ENCODE measurements at places on chromosomes 1 and 21. TPM values are rescaled to one million over a fixed set of nuclear protein-coding genes. Genes with fewer than 3 reads are reported as not detected.

DNA sequence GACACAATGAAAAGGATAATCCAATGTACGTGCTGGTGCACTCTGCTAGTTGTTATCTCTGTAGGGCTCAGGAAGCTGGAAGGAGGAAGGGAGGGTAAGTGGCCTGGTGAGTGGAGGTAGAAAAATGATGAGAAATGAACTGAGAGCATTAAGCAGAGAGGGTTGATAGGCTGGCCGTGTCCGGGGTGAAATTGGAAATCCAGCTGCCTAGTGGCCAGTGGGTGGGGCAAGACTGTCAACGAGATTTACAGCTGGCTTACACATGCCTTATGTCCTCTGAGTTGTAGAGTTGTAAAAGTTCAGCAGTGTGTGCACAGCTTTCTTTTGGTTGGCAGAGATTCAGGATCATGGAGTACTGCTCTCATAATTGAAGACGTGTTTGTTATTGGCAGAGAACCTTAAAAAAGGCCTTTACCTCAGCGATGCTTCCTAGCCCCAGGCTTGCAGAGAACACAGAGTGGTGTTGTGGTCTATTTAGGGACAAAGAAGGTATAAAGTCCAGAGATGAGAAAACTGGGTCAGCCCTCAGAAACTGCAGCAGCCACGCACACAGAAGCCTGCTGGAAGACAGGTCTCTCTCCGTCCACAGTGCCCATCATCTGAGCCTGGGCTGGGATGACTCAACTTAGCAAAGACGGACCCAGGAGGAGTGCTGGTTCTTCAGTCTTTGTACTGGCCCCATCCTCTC, 132.4 kb downstream of the EDEM3 start:
- DNase-seq, result peak; percentile 81

DNA sequence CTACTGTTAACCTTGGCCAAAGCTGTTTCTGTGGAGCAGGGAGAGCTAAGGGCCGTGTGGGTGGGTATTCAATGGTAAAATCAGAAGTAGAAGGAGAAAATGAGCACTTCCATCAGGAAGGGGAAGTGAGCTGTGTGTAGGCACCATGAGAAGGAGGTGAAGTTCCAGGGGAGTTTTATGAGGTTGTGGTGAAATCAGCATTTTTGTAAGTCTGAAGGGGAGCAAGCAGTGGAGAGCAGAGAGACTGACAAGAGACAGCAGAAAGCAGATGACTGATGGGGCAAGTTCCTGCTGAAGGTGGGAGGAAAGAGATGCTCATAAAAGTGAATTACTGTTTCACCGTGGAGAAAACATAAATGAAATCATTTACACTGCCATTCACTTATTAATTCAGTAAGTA, 2.7 kb upstream of the GPR88 start:
- DNase-seq, result no peak

GRCh38 chr1:48552903-48553606, 81.1 kb upstream of the SPATA6 start:
- DNase-seq, result no peak

DNA sequence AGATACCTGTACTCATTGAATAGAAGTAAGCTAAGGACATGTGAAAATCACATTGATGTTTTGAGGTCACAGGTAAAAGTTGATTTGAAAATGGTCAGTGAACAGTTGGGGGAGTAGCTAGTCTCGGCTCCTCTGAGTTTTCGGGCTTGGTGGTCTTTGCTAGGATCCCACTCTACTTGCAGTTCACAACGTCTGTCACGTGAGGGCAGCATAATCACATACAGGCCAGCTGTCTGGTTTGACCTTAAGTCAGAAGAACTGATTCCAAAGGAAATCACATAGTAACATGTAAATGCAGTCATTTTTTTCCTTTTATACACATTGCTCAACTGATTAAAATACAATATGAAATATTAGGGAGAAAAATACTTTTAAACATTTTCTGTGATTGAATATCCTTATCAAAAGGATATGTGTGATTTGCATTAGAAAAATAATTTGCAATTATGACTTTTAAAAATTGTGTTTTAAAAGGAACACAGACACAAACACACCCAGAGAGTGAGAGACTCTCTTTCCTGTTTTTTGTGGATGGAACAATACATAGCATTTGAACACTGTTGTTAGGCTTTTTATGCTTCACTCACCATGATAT, 21.8 kb upstream of the PDC start:
- peak; percentile 35 for DNase-seq

DNA sequence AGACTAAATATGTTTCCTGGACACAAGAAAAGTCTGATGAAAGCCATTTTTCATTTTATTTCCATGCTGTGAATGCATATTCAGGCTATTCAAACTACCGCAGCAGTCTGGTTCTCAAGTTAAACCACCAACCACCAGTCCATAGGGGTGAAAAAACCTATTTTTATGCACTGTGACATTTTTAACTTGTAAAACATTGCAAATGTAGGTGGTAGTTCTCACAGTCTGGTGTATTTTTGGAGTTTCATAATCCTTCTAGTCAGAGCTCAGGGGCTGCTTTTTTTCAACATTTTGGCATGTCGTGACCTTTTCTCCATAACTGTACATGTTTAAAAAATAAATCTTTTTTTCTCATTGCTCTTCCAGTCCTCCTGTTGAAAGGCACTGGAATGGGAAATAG, 907.6 kb upstream of the ADGRL2 start:
- DNase-seq, result no peak

GRCh38 chr1:177872308-177872900, 97.5 kb downstream of the SEC16B start:
- DNase-seq, result no peak

TMCO1 gene
- total RNA-seq, result 47.5 TPM

- DNase-seq, result no peak
These were observed 250.6 kb upstream of the NFIA start for GRCh38 chr1:60831780-60832179.

Measured in left ventricle myocardium superior (tissue), 1 donor.